ENCODE measurements at places on chromosomes 4 and X.

GRCh38 chrX:133297284-133297683 is 79.1 kb upstream of the TFDP3 start:
- no peak for DNase-seq

GRCh38 chrX:94435799-94436198 is 761.8 kb downstream of the FAM133A start:
- DNase-seq = no peak

- no peak for DNase-seq
These were observed 3.9 kb downstream of the FBXO8 start for GRCh38 chr4:174279433-174280155.

- DNase-seq = no peak
These were observed 47.3 kb upstream of the STK26 start for GRCh38 chrX:131975851-131976250.

DNA sequence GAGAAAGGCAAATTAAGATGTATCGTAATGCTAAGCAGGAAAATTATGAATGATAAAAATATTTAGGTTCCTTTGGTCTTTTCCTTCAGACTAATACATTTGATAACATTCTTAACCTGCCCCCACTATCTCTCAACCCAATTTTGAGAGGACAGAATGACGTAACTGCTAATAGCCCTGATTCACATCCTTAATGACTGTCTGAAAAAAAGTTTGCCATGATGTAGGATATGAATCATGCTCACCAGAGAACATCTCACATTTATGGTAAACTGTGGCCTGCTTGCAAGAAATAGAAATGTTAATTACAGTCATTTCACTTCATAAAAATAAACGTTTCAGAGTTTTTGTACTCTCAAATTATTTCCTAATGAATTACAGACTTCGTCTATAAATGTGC is 128.0 kb upstream of the VEGFC start:
- DNase-seq = no peak

DNA sequence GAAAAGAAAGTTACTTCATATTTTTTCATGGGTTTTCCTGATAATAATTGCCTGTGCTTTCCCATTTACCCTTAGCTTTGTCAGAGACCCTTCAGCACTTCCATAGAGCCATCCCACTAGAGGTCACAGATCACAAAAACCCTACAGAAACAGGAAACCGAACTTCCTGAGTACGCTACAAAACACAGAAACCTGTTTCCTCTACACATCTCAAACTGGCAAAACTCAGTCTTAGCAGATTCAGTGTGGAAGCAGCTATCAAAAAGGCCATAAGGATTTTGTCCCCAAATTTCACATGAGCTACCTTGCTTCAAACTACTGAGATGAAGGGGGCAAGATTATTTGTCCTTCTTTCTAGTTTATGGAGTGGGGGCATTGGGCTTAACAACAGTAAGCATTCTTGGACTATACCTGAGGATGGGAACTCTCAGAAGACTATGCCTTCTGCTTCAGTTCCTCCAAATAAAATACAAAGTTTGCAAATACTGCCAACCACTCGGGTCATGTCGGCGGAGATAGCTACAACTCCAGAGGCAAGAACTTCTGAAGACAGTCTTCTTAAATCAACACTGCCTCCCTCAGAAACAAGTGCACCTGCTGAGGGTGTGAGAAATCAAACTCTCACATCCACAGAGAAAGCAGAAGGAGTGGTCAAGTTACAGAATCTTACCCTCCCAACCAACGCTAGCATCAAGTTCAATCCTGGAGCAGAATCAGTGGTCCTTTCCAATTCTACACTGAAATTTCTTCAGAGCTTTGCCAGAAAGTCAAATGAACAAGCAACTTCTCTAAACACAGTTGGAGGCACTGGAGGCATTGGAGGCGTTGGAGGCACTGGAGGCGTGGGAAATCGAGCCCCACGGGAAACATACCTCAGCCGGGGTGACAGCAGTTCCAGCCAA is at the start of gene MMRN1:
MMRN1 (plus strand) TSS at position 206 of the 902 bp plus-strand sequence; CDS start at position 324, 118 bp downstream.
- DNase-seq = no peak

DNA sequence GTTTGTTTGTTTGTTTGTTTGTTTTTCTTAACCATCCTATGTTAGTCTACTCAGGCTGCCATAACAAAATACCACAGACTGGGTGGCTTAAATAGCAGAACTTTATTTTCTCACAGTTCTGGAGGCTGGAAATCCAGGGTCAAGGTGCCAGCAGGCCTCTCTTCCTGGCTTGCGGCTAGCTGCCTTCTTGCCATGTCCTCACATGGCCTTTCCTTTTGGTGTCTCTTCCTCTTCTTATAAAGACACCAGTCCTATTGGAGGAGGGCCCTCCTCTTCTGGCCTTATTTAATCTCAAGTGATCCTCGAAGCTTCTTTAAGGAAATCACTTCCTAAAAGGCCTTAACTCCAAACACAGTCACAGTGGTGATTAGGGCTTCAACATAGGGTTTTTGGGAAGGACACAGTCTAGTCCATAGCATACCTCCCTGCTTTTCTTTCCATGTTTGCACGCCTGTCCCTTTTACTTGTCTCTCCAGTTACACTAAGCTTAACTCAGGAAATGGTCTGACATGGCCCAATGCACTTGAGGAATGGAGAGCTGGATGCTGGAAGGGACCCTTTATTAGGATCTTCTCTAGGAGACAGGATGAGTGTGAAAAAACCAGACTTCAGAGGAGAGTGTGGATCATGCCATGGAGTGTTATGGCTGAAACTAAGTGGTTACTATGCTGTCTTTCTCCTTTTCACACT is 36.0 kb upstream of the MGST2 start:
- DNase-seq = no peak

- no peak for DNase-seq
These were observed 145.5 kb downstream of the PCDH7 start for GRCh38 chr4:30865691-30866090.

GRCh38 chr4:101886826-101887225 is 96.3 kb downstream of the BANK1 start:
- no peak for DNase-seq

DNA sequence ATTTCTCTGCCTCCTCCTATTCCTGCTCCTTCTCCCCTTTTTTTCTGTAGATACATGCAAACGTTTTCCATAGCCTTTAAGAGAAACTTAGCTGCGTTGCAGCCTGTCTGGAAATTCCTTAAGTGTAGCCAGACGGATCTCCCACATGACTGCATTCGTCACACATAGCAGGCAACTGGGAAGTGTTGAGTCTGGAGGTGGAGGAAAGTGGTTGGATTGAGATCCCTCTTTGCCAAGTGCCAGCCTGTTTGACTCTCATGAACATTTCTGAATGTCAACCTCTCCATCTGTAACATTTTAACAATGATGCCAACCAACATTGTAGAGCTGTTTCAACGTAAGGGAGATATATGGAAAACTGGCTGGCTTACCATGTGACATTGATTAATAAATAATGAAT is 45.1 kb upstream of the FAM9A start:
- no peak for DNase-seq

DNA sequence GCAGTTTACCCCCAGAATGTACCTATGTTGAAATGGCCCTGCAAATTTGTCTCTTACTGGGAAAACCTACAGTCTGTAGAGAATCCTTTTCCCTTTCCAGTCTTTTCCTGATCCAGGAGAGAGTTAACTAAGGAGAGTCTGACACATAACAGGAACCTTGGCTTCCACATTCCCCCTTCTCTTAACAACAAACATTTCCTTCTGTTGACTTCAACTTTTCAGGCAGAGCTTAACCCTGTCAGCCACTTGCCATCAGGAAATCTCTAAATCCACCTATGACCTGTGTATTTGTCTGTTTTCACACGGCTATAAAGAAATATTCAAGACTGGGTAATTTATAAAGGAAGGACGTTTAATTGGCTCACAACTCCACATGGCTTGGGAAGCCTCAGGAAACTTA is 45.6 kb upstream of the GPR78 start:
- DNase-seq = no peak

- DNase-seq = no peak
These were observed 16.2 kb downstream of the JAKMIP1 start for GRCh38 chr4:6184169-6184568.

DNA sequence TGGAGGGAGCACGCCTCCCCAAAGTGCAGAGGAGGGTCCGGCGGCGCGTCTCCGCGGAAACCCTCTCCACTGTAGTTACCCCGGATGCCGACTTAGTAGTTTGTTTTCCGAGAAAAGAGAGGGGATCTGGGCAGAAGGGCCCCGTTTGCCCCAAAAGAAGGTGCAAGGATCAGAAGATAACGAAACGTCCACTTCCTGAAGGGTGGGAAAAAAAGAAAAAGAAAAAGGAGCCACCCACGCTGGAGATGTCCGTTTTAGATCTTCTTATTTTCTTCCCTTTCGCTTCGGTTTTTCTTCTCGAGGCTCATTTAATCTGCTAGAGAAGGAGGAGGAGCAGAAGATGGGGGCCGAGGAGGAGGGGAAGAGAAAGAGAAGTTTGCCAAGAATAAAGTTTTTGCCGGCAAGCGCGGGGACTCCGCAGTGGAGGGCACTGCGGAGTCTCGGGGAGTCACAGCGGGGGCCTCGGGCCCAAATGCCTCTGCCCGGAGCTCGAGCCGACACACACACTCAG is 517 bp downstream of the LEF1 start:
- peak; percentile 26 for DNase-seq

GRCh38 chrX:8755116-8755515 is 23.2 kb upstream of the ANOS1 start:
- no peak for DNase-seq

DNA sequence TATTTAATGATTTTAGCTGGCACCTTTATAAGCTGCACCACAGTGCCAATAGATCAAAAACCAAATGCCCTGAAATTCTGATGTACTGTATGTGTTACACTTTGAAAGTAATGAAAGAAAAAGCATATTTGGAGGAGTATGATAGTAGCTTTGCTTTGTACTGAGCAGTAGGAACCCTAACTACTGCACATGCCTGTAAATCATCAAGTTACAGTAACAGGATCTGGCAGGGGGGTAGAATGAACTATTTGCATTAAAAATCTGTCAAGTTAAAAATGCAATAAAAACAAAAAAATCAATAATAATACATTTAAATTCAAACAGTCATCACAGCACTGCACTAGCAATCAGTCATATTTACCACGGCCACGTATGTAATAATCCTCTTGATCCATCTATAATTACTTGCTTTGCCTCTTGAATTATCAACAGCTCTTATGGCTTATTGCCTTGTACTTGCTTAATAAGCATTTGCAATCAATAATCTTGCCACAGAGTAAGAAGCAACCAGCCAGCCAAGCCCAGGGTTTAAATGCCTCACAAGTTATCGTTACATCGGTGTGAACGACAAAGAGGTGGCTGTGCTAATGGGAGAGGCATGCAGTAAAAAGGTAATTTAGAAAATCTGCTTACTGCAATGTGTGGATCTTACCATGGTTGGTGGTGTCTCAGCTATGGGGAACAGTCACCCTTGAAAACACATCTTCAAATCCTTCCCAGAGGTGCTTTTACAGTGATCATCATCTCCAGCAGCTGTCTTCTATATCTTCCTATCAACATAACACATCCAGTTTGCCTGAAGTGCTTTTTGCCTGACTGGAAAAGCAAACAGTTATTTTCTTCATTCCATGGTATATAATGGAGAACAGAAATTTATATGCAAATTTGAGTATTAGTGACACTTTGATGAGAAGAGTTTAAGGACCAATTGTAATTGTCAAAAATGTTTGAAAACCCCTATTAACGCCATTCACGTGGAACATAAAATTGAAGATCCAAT is 1812.1 kb upstream of the ADGRL3 start:
- DNase-seq = no peak

DNA sequence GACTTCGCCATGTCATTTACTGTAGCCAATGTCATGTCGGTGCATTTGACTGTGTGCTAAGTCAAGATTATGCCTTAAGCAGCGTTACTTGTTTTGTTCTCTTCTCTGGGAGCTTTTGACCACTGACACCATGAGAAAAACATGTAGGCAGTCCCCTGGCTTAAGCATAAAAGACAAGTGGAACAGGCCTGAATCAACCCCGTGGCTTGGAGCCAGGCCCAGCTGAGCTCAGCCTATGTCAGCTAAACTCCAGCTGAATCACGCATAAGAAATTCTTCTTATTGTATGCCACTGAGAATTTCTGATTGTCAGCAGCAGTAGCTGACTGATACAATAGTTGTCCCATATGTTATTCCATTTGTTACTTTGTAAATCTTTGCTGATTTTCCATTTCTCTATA is 261.9 kb downstream of the CBLL2 start:
- no peak for DNase-seq

GRCh38 chr4:148445860-148446330 is 3.7 kb upstream of the NR3C2 start:
- no peak for DNase-seq

DNA sequence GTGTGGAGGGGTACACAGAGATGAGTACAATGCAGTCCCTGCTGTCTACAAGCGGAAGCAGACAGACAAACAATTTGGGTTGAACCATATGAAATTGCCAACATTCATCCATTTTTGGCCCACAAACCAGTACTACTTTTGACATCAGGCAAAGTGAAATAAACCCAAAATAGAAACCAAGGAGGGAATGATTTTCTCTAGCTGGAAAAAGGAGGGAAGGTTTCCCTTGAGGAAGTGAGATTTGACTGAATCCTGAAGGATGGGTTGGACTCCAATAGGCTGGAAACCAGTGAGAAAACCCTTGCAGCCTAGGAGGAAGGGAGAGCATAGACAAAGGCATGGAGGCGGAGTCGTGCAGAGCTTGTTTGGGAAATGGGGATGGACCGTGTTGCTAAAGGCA is 63.5 kb upstream of the PJA1 start:
- no peak for DNase-seq

GRCh38 chrX:40156470-40157227 is 58.9 kb upstream of the BCOR start:
- no peak for DNase-seq

DNA sequence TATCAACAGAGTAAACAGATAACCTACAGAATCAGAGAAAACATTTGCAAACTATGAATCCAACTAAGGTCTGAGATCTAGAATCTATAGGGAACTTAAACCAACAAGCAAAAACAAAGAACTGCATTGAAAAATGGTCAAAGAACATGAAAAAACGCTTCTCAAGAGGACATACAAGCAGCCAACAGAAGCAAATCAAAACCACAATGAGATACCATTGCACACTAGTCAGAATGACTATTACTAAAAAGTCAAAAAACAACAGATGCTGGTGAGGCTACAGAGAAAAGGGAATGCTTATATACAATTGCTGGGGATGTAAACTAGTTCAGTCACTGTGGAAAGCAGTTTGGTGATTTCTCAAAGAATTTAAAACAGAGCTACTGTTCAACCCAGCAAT is 255.7 kb downstream of the TMEM47 start:
- no peak for DNase-seq

GRCh38 chr4:124322234-124323065 is 390.1 kb downstream of the ANKRD50 start:
- no peak for DNase-seq

- DNase-seq = no peak
These were observed 355.0 kb downstream of the PPP1R2C start for GRCh38 chrX:42422961-42423360.

DNA sequence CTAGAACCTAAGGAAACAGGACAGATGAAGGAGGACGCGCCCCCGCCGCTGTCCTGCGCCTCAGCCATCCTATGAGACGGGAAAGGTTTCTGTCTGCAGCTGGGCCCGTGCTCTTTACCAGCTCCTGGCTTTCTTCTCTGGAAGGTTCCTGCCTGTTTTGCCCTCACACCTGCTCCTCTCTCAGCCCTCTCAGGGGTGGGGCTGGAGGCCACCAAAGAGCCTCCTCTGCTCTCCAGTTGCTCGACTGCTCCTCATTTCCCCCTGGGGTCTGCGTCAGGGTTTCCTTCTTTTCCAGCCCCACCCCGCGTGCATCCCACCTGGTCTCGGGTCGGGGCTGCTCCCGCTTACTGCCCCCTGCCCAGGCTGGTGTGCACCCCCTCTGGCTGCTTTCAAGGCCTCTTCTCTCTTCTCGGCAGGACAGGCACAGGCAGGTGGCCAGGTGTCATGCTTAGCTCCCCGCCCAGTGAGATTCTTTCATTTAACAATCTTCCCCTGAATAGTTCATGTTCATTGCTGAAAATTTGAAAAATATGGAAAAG is 4.6 kb downstream of the HTT-AS start:
- no peak for DNase-seq
